Ureter (tissue), 1 donor: ENCODE measurements at places on chromosomes 5 and 9. TPM values are rescaled to one million over a fixed set of nuclear protein-coding genes. Genes with fewer than 3 reads are reported as not detected.
A peak's percentile ranks its signal among the peaks of the same experiment; 100 is the strongest.

Gene GFRA3
- 0.60 TPM for total RNA-seq

- no peak for DNase-seq
Observed at GRCh38 chr9:91360551-91361290, 997 bp downstream of the AUH start.

DNA sequence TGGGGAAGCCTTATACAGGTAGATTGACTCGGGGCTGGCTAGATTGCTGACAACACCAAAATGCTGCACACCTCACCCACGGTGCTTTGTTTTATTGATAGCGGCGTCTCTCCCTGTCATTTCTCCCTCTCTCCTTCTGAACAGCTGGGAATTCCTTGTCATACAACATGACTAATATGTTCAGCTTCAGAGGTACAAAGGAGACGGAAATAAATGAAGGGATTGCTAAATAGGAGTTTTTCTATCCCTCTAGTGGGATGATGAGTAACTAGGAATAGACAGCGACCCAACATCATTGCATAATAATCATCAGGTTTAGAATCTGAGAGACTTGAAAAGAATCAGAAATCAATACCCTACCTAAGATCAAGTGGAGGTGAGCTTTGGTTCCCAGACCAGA is 337.7 kb upstream of the PANK3 start:
- no peak for DNase-seq

DNA sequence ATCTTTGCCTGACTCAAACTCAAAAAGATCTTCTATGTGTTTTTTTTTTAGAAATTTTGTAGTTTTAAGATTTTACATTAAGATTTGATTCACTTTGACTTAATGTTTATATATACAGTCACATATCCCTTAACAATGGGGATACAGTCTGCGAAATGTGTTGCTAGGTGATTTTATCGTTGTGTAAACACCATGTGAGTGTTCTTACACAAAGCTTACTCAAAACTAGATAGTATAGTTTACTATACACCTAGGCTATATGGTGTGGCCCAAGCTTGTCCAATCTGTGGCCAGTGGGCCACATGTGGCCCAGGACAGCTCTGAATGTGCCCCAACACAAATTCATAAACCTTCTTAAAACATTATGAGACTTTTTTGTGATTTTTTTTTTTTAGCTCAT is 131.9 kb downstream of the CWC27 start:
- no peak for DNase-seq

- no peak for DNase-seq
Observed at GRCh38 chr5:76389513-76390154, 13.5 kb upstream of the IQGAP2 start.

GRCh38 chr9:133333011-133333410 is 3.0 kb downstream of the SURF6 start:
- peak; percentile 29 for DNase-seq

GRCh38 chr5:168712280-168712924 is 133.2 kb upstream of the PANK3 start:
- peak; percentile 37 for DNase-seq
